Activated CD4-positive, alpha-beta T cell treated with anti-CD3 and anti-CD28 coated beads, Interleukin-2, Interleukin-4, amounts not matched to agents 100 ng/mL and 50 ng/mL, durations not matched to agents 16 hours and 8 hours (primary cell): ENCODE measurements at places on chromosomes 7 and 10.
A peak's percentile ranks its signal among the peaks of the same experiment; 100 is the strongest.

DNA sequence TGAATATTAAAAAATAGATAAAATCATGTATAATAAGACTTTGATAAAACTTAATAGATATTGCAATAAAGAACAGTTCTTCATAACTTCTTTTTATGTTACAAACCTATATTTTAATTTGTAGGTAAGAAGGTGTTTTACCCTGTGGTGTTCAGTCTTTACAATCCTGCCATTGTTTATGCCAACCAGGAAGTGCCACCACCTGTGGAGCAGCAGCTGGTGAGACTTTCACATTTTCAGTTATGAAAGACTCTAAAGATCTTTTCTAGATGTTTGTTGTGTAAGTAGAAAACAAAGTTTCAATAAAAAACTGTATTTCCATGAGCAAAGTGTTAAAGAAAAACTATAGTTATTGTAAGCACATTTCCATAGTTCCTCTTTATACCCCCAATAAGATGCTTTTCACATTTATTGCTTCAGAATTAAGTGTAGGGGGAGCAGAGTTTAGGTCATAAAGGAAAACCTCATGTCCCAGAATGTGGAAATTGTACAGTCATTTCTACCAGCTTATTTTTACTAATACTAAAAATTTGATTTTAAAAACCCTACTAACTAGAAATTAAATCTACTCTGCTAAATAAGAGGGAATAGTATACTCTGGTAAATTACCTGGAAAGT is 28.7 kb downstream of the CSGALNACT2 start:
- DNase-seq: no peak

- DNase-seq: no peak
Measured at GRCh38 chr7:77439572-77439971, 23.4 kb upstream of the GSAP start.

DNA sequence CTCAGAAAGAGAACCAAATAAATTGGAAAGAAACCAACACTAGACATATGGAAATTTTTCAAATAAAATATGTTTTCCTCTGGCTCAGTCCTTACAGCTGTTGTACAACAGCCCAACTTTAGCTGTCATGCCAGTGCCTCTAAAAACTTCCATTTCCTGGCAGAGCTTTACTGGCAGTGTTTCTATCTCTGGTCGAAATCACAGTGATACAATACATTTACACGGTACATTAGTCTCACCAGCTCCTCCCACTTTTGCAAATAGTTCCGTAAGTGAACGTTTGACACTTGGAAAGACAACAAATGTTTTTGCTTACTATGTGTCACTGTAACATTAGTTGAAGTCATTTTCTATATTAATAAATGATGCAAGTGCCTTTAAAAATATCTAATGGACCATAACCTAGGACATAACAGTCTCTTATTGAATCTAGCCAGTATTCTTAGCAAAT is 29.8 kb downstream of the BCAP29 start:
- DNase-seq: no peak

- no peak for DNase-seq
Measured at GRCh38 chr7:43631559-43631958, 48.7 kb downstream of the STK17A start.

DNA sequence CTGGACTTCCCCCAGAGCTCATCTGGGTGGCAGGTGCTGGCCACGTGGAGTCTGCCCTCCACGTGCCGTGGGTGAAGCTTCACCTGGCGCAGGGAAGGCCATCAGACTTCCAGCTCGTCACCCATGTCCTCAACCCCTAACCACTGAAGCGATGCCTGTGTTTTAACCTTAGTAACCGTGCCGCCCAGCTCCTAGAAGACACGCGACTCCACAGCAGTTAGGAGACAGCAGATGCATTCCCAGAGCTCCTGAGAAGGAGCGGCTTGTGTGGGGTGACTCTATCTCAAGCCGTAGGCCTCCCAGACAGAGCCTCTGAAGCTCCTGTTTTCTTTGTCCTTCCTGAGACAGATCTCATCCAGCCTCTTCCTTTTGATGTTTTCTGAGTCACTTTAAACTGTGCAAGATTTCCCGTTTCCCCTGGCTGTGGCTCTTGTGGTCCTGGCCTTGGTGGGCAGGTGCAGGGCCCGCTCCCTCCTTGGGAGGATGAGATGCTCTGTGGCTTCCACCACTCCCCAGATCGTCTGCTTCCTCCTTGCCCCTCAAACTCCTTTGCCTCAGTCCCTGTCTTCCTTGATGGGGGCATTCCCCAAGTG is 41.4 kb upstream of the AP5Z1 start:
- no peak for DNase-seq

GRCh38 chr10:113139699-113140098 is 189.7 kb downstream of the TCF7L2 start:
- no peak for DNase-seq

DNA sequence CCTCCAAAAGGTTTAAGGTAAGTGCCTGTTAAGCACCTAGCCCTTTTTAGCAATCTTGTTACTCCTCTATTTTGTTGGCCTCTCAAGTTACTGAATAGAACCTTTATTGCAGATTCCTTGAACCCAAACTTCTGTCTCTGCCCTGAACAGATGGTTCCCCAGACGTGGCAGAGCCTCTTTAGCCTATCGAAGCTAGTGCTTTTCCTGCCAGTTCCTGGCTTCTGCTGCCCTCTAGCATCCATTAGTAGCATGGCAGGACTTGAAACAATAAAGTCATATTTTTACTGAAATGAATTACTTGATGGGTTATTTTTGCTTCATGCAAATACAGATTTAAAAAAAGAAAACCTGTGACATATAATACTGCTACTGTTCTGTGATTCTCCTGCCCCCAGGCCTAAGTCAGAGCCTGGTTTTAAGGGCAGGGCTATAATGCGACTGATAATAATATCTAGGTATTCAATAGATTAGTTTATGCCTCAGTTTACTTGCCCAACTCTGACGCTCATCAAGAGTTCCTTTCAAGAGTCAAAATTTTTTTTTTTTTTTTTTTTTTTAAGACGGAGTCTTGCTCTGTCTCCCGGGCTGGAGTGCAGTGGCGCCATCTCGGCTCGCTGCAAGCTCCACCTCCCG is 84.3 kb upstream of the PHF14 start:
- peak; percentile 48 for DNase-seq

GRCh38 chr7:85600395-85600794 is 413.5 kb upstream of the SEMA3D start:
- no peak for DNase-seq

DNA sequence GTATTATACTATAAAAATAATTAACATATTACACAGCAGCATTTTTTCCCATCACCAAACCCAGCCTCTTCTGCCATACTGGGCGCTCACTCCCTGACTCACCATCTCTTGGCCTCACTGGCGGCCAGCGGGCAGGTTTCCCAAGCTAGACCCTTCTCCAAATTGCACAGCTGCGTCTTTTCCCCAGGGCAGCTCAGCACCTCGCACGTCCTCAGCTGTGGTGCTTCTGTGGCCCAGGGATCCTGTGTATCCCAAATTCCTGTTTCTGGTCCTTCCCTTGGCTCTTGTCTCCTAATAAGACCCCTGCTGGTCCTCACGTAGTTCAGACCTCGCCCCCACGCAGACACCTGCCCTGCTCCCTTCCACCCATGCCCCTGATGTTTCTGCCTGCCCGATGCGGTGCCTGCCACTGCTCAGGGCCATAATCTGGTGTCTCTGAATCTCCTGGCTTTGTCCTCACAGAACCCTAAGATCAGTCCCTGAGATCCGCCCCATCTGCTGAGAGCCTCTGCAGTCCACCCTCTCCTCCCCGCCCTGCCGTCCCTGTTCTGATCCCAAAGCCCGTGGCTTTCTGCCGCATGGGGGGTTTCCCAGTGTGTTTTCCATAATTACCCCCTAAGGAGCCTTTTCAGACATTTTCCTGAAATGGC is 290.1 kb downstream of the TCERG1L start:
- DNase-seq: no peak

DNA sequence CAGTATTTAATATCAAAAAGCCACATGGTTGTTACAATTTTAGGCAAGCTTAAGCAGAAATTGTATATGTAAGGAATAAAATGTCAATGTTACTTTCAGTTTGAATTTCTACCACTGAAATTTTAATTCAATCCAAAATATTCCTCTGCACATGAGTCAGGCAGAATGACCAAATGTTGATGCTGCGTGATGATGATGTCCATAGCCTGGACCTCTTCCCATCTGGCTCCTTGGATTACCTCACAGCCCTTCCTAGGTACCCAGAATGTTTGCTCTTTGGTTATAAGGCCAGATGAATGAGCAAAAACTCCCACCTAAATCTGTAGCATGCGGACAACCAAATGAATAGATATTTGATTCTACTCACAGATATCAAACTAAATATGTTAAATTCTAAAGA is 258.3 kb upstream of the IMMP2L start:
- no peak for DNase-seq

DNA sequence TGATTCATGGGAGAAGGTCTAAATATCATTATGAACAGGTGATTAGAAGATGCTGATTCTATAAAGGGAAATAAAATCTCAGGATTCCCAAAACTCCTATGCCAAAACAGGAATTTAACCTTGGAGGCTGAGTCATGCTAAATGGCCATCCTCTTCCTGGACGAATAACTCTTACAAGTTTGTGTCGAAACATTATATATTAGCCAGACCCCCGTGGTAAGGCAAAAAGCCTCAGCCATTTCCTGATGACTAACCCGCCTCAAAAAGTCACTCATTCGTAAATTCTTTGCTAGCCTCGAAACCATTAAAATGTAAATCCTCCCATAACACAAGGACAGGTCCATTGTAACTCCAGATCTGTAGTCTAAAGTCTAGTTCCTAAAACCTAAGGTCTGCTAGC is 32.0 kb downstream of the CUL2 start:
- no peak for DNase-seq

GRCh38 chr10:88165849-88166271 is 302.4 kb downstream of the PTEN start:
- DNase-seq: no peak

DNA sequence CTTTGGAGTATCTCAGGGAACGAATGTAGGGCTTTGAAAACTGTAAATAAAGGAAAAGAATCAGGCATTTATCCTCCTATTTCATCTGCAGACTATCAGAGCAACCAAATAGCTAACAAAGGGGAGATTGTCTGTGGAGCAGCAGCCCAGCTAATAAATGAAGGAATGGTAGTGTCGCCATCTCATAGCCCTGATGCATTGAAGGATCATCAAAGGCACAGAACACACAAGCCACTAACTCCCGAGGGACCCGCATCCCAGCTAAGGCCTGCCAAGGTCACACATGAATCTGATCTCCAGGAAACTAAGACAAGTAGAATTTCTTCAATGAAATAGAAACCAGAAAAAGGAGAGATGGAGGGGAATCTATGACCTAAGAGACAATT is 38.2 kb downstream of the CALML5 start:
- DNase-seq: no peak

GRCh38 chr7:142308326-142308725 is 50.5 kb upstream of the PRSS58 start:
- DNase-seq: no peak

GRCh38 chr10:72126184-72126871 is 38.0 kb upstream of the SPOCK2 start:
- peak; percentile 31 for DNase-seq

- DNase-seq: no peak
Measured at GRCh38 chr7:41573862-41574261, 129.0 kb downstream of the INHBA start.

DNA sequence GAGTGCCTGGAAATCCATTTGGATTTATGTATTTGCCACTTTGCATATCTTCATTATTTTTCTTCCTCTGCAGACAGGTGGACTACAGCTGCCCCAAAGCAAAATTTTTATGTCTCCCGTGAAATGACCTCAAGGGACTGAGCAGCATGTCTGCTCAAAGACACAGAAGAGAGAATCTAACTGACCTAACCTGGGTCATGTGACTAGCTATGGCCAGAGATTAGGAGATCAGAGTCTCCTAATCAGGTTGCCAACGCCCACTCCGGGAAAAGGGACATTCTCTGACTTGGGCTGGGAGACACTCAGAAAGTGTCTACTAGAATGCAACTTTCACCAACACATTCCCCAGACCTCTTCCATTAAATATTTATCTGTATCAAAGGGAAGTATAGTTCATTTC is 2.5 kb upstream of the BAMBI start:
- DNase-seq: no peak

DNA sequence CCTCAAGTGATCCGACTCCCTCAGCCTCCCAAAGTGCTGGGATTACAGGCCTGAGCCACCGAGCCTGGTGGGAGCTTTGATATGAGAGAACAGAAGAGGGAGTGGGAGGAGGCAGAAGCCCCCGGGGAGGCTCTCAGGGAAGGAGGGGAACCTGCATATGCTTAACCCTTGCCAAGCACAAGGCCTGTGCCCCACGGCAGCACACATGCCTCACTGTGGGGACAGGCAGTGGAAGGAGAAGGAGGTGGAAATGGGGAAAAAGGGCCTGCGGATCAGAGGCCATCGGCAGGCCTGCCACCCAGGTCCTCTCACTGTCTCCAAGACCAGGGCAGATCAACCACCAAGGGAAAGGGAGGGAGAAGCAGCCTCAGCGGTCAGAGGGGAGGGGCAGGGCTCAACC is 7.2 kb upstream of the GRID1 start:
- DNase-seq: no peak

DNA sequence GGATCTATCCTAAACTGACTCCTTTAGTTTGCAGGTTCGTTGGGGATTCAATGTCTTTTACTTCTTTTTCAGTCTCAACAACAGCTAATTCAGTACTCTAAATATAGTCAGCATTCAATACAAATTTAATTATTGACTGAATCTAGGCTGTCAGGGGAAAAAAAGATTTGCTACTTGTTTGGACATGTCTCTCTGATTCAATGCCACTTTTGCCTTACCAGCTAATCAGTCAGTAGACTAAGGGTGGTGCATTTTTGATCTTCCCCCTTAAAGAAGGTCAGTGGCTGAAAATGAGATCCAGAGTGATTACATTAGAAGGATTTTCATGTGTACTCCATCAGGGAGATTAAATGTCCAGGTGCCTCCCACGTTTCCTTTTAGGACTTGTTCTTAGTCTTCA is 145.1 kb downstream of the C1GALT1 start:
- DNase-seq: no peak

- peak; percentile 69 for DNase-seq
Measured at GRCh38 chr10:43671659-43672531, 23.2 kb upstream of the ZNF32 start.

- no peak for DNase-seq
Measured at GRCh38 chr7:32074787-32075585, 4.8 kb upstream of the PDE1C start.

DNA sequence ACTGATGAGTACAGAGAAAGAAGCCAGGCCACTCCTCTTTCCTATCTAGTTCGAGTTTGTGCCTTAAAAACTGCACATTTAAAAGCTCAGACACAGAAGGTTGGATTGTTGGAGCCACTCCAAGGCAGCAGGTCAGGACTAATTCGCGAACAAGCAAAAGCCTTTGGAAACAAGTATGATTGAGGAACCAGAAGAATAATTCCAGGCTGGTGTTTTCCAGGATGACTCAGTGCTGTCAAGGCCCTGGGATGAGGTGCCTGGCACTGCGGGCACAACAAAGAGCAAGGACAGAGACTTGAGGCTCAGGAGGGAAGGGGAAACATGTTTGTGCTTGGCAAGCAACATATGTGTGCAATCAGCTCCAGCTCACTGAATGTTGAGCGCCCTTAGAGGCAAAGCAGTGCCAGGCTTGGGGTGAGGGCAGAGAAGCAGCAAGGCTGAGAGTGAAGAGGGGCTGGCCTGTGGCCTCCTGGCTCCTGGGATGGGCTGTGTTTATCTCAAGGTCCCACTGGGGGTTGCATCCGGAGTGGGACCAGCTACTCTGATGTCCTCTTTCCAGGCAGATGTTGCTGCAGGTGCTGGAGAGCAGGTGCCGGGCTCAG is 44.1 kb downstream of the VSTM4 start:
- no peak for DNase-seq
